ENCODE measurements at places on chromosomes 3 and 15.

GRCh38 chr3:148737104-148737530 lies 39.4 kb downstream of the AGTR1 start:
- no peak for DNase-seq

DNA sequence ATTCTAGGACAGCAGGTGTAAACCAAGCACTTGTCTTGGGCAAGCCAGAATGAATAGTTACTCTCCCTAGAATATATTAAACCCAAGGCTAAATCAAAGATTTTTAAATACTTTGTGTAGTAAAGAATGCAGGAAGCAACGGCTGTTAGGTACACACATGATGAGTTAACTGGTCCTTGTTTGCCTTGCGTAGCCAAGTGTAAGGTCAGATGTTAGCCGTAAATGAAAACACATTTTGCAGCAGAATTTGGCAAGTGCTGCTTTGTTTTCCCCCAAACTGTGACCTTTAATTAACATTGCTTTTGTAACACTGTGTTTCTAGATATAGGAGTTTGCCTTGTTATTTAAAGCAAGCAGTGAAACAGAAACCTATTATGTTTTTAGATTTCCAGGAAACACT lies 368.7 kb downstream of the IL5RA start:
- DNase-seq: no peak

GRCh38 chr3:172415323-172415722 lies 32.9 kb downstream of the GHSR start:
- DNase-seq: no peak

DNA sequence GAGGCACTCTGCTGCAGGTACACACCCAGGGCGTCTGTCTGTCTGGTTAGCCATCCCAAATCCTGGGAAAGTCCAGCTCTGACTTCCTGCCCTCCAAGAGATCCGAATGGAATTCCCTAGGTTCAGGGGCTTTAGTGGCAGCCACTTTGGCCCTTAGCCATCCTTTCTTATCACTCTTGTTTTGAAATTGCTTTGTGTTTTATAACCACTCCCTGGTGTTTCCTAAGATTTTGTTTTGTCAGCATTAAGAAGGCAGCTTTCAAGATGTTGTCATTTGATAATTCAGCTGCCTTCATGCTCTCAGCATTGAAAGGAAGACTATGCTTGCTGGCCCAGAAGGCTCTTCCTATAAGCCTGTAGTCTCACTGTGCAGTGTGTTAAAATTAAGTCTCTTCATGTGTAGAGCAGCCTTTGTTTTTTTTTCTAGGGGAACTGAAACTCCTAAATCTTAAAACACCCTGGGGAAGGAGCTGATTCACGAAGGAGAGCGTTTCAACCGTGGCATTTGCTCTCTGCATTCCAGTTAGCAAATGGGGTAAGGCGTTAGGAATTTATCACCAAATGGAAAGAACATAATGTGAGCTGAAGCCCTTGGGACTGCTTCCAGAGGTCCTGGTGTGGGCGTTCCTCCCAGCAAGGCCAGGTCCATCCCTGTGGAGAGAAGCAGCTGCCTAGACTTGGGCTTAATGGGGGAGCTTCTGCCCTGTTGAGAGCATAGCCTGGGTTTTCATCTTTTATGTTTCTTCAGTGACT lies 14.2 kb upstream of the CLEC3B start:
- no peak for DNase-seq

GRCh38 chr3:141128126-141128777 lies 77.1 kb downstream of the SPSB4 start:
- no peak for DNase-seq

DNA sequence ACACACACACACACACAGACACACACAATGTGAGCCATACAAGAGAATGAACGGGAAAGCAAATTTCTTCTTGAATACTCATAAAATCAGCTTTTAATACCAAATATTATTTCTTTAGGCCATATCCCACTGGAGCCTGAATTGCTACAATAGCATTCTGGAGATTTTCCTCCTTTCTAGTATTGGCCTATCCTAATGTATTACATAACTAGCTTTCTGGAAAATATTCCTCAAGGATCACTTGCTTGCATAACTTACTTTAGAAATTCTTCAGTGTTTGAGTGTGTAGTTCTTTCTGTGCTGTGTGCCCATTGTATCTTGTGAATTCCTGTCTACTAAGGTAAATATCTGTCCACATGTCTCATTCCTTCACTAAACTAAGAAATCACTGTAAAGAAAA lies 351.0 kb upstream of the MCTP2 start:
- DNase-seq: no peak
